DMS153 (cell line): ENCODE measurements at places on chromosomes 2 and 18.
A peak's percentile ranks its signal among the peaks of the same experiment; 100 is the strongest.

DNA sequence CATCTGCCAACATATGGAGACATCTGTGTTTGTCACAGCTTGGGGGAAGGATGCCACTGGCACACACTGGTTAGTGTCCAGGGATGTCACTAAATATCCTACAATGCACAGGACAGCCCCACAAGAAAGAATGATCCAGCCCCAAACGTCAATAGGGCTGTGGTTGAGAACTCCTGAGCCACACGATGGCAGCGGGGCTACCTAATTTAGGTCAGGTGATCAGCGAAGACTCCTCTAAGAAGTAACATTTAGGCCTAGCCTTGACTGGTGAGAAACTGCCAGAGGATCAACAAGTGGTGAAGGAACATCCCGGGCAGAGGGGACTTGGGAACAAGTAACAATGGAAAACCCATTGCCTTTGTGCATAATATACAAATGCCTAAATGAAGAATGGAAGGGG, 5.0 kb upstream of the TGIF1 start:
- no peak for DNase-seq

GRCh38 chr18:21702602-21703001, 2.0 kb downstream of the ABHD3 start:
- DNase-seq = no peak

- DNase-seq = peak; percentile 71
These were observed 69.7 kb upstream of the DAPL1 start for GRCh38 chr2:158725441-158725891.

- no peak for DNase-seq
These were observed 164.6 kb downstream of the TMEM247 start for GRCh38 chr2:46643951-46644350.

DNA sequence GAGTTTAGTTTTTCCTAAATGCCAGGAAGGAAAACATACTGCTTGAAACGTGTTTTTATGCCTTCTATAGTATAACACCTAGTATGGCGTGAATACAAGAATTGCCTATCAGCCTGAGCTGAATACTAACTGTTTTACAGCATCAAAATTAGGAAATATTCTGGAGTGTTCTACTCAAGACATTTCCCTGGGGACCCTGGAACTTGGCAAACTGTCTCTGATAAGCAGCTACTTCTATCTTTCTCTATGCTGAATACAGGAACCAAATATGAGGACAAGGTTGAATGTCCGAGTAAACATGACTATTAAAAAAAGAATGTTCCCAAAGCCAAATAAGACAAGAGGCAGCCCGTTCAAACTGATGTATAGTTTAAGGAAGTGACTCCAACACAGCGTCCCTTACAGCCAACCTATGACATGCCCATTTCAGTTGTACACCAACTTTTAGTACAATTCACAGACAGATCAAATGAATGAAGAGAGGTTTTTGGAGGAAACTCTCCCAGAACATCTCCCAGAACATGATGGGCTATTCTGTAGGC, 951.3 kb upstream of the ACVR2A start:
- no peak for DNase-seq

- no peak for DNase-seq
These were observed 397.9 kb upstream of the HNMT start for GRCh38 chr2:137566387-137566786.

DNA sequence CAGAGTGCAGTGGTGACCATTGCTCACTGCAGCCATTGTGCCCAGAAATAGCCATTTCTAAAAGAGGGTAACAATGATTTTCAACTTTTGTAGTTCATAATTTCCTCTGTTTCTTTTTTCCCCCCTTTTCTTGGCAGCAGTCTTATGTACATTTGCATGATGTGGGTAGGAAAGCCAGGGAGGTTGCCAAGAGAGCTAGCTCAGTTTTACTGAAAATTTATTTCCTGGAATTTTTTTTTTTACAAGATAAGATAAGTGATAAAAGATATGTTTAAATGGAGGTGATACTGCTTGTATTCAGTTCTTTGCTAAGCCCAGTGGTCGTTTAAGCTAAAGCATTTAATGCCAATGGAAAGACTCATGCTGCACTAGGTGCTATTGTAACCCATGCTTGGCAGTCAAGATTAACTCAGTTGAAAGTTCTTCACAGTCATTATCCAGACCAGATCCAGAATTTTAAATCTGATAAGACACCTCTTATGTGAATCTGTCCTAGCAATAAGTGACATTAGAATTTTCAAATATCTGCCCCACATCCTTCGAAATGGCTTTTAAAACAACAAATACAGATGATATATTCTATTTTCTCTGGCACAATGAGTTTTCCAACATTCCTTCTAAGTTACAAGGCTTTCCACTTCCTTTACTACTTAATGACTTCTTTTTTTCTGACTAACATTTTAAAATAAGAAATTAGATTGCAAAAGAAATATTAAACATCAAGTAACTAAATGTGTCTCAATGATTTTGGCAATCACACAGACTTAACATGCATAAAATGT, 4.4 kb upstream of the ATP8B1 start:
- DNase-seq = no peak

- no peak for DNase-seq
These were observed 55.4 kb upstream of the ACYP2 start for GRCh38 chr2:54059986-54060385.

GRCh38 chr2:11656671-11657101, 13.3 kb downstream of the NTSR2 start:
- DNase-seq = no peak

DNA sequence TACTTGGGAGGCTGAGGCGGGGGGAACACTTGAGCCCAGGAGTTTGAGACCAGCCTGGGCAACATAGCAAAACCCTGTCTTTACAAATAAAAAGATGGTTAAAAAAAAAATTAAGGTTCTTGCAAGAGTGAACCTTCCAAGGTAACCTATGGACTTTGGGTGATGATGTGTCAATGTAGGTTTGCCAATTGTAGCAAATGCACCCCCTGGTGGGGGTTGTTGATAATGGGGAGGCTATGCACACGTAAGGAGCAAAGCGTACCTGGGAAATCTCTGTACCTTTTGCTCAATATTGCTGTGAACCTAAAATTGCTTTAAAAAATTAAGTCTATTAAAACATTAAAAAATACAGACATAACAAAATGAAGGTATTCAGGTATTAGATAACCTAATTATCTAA, 70.4 kb downstream of the CWC22 start:
- no peak for DNase-seq

DNA sequence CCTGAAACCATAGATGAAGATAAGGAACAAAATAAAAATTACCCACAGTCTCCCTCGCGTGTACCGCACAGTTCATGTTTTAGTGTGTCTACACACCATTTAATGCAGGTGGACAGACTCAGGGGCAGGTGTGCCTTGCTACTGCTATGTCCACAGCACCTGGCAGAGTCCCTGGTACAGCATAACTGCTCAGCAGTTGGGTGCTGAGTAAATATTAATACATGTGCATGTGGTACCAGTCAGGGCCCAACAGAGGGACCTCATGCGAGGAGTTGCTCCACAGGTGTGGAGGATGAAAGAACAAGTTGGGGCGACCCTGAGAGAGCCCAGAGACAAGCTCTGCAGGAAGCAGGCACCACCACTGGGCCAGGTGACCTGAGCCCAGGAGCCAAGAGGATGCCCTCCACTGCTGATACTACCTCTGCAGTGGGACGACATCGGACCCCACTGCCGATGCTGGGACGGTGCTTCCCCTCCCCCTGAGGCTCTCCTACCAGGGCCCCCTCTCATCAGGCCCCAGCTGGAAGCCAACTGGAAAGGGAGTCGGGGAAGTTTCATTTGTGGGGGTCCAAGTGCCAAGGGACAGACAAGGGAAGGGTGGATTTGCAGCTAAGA, 100.8 kb downstream of the NEDD4L start:
- no peak for DNase-seq

GRCh38 chr2:96247009-96247408, 18.8 kb downstream of the TMEM127 start:
- DNase-seq = no peak

DNA sequence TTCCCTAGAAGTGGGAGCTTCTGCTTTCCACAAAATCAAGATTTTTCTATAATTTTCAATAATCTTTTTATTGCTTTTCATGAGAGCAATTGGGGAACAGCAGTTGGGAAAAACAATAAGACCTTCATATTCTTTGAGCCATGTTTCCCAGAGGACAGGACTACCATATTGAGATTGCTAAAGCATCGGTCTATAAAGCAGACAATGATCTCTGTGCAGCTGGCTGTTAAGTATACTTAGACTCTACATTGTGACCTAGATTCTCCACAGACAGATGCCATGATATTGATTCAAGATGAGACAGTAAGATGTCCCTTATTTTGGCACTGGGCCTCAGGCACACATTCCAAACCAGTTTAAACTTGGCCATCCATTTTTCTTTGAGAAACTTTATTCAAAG, 1178.7 kb downstream of the SUCLG1 start:
- DNase-seq = no peak

GRCh38 chr2:36246320-36246990, 109.1 kb upstream of the CRIM1 start:
- DNase-seq = no peak

GRCh38 chr18:7856733-7857132, 289.6 kb downstream of the PTPRM start:
- DNase-seq = no peak

- DNase-seq = no peak
These were observed 312.4 kb upstream of the DDX18 start for GRCh38 chr2:117502121-117502520.

- peak; percentile 93 for DNase-seq
These were observed 105.4 kb downstream of the KCNH7 start for GRCh38 chr2:162732946-162733698.

GRCh38 chr18:75530118-75530517, 102.6 kb upstream of the SMIM21 start:
- no peak for DNase-seq

DNA sequence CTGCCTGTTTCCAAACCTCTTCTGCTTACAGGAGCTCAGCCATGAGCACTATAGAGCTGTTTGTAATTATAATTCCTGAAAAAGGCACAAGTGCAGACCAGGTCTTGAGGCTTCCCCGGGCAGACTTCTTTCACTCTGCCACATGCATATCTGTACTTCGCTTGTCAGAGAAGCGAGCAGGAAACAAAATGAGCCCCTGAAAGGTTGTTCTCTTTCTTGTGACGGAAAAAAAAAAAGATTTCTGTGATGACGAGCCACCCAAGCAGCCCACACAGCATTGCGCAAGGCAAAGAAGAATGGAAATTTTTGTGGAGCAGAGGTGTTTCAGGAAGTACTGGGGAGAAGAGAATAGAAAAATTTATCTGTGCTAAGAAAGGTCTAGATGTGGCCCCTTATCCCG, 54.0 kb upstream of the LINC00305 start:
- no peak for DNase-seq

DNA sequence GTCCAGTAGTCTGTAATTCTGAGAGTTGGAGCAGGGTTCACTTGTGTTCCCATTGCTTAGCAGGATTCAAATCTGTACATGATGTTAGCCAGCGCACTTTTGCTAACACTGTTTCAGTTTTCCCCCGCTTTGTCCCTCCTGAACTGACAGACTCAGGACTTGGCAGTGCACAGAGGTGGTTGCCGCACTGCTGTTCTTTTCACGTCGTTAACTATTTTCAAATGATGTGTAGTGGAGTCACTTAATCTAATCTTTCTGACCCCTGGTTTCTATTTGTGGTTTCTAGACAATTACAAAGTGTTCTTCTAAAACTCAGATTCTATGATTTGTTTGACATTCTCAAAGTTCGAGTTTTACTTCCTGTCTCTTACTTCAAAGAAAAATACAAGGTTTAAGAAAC, 234.5 kb downstream of the RBM43 start:
- no peak for DNase-seq

- DNase-seq = no peak
These were observed 75.2 kb downstream of the SEPTIN10 start for GRCh38 chr2:109538546-109538945.

DNA sequence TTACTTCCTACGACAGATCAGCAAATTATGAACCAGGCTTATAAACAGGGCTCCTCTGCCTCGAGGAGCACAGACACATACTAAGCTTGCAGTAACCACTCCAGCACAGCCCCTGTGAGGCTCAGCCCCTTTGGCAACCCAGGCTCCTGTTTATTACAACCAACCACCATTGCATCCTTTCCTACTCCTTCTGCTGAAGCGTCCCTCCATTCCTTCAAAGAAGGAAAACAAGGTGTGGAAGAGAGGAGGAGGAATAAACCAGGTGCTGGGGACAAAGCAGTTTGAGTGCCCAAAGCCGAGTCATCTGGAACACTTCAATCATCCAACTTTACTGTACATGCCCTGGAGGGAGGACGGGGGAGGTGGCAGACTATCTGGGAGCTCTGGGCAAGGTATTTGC, 87.2 kb upstream of the MGAT4A start:
- DNase-seq = no peak

- DNase-seq = no peak
These were observed 125.3 kb downstream of the TMEM131 start for GRCh38 chr2:97870396-97870843.

DNA sequence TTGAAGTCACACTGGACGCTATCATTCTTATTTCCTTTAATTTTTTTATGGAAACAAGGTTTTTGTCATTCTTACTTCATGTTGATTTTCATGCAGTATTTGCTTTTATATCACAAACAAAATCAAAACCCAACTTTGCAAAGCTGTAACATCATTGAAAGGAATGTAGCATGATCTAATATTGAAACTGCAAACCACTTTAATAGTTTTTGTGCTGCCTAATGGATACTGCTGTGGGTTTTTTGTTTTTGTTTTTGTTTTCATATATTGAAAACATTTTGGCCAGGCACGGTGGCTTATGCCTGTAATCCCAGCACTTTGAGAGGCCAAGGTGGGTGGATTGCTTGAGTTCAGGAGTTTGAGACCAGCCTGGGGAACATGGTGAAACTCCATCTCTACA, 81.6 kb downstream of the MAP2 start:
- DNase-seq = no peak

DNA sequence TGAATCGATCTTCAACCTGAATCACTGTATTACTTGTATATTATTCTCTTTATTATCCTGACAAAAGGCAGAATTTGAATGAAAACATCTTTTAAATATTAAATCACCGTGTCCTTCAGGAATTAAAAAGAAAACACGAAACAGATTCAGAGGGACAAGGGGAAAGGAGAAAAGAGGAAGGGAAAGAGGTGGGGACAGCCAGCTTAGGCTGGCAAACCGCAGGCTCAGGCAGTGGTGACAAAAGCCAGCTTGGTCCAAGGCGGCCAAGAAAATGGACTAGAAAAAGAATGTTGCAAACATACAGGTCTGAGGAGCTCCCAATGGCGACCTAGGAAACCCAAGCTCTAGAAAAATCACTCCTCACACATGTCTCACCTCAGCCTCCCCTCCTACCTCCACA, 6.8 kb downstream of the B4GALT6 start:
- no peak for DNase-seq

DNA sequence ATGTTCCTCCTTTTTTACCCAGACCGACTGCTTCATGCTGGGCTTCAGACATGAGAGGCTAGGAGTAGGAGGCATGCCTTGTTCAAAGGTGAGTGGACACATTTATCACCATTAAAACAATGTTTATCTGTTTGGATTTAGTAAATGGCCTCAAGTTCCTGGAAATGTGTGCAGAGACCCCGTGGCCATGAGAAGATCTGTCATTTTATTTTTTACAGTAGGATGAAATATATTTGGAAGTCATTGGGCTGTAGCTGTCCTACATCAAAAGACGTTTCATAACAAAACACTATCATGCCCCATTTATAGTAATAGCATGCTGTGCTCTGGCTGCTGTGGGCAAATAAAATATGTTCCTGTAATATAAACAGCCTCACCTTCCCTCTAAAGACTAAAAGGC, 403.9 kb upstream of the TNP1 start:
- DNase-seq = no peak
